ENCODE measurements at places on chromosomes 6 and 20. TPM values are rescaled to one million over a fixed set of nuclear protein-coding genes. Genes with fewer than 3 reads are reported as not detected.

DNA sequence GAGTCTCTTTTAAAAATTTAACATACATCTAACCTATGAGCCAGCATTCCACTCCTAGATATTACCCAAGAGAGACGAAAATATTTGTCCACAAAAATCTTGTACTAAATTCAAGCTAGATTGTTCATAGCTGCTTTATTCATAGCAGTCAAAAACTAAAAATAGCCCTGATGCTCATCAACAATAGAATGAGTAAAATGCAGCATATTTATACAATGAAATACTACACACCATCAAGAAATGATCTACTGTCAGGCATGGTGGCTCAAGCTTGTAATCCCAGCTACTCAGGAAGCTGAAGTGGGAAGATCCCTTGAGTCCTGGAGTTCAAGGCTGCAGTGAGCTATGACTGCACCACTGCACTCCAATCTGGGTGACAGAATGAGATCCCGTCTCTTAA, 22.0 kb upstream of the SRC start:
- no peak overlapping the region for H3K27ac ChIP-seq
- H3K4me3 ChIP-seq, result no peak overlapping the region
- H3K4me1 ChIP-seq, result no peaks in the 10 kb centered on the region
- no peaks in the 10 kb centered on the region for H3K36me3 ChIP-seq
- no peaks in the 10 kb centered on the region for H3K27me3 ChIP-seq

DNA sequence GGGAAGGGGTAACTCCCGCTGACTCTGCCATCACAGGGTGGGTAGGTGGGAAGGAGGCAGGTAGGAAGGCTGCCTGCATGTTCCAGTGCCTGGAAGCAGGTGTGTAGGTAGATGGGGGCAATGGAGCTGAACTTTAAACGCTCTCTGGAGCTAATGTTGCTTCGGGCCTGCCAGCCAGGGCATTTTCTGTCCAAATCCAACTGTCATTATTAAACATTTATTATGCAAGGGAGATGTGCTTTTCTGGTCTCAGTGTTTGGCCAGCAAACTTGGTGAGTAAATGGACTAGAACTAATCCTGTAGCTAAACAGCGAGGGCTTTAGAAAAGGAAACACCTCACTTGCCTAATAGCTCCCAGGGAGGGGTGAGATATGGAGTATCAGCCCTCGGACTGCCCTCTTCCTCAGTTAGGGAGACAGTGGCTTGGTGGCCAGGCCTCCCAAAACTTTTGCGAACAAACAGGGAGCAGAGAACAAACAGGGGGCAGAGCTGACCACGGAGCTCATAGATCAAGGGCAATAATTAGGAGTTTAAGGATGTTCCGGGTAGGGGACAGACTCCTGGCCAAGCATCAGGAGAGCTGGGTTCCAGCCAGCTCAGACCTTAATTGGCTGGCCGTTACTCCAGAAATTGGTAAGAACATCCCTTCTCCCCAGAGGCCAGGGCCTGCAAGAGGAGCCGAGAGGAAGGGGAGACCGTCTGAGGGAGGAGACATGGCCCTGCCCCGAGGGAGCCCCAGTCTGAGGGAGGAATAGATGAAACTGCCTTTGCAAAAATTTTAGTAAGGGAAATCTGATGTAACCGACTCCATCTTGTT, 131.1 kb downstream of the VEGFA start:
- no peak for DNase-seq
- no peak overlapping the region for H3K27ac ChIP-seq
- no peaks in the 10 kb centered on the region for H3K27me3 ChIP-seq
- no peaks in the 10 kb centered on the region for H3K4me1 ChIP-seq

DNA sequence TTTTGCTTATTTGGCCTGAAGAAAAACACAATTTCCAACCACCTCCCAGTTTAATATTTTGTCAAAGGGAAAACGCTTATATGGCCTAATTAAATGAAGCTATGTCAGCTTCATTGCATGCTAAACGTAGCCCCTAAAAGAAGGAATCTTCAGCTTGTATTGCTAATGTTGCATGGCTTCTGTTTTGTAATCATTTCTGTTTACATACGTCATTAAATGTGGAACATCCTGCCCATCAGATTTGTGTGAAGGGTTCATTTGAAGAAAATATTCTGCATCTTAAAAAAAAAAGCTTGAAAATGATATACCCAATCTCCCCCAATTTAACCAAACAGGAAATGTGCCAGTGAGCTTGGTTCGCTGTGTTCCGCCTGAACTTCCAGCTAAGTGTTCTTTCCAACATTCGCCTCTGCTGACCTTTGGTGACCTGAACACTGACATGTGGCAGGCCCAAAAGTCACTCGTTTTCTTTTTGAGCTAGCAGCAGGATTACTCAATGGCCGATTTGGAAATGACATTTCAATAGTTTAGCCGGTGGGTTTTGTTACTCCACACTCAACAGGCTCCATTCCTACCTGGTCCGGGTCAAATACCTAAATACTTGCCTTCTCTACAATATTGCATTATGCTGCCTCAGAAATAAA, 12.7 kb upstream of the SIRT5 start:
- DNase-seq, result no peak
- H3K4me1 ChIP-seq, result no peaks in the 10 kb centered on the region
- H3K27ac ChIP-seq, result no peak overlapping the region
- H3K4me3 ChIP-seq, result no peak overlapping the region

DNA sequence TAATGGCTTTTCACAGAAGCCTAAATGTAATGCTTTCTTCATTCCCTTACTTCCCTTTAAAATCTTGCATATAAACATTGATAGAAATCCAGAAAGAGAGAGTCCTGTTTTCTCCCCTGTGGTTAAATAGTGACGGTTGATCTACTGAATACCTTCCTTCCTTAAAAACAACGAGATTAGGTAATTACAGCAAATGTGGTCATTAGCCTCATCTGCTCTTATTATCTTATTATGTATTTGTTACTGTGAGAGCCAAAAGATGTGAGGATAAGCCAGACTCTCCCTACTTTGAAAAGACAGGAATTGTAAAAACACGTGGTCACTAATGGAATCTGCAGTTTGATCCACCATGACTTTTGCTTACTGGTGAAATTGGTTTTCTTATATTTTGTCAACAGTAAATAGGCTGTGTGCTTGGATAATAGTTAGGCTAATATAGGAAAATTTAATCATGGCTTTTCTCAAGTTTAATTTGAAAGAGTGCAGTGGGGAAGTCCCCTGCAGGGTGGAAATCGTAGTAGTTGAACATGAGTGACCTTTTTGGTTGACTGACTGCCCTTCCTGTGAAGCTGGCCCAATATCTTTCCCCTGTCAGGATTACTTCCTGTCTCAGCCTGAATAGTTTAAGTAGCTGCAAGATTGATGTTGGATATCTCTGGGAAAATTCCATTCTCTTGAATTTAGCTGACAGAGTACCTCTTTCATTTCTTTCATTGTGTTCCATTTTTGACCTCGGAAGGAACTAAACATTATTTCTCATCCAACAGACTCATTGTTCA, 62.8 kb downstream of the JARID2 start:
- no peak for DNase-seq
- peaks cover 82% of the 10 kb centered on the region for H3K4me1 ChIP-seq
- H3K27ac ChIP-seq, result no peak overlapping the region
- H3K27me3 ChIP-seq, result no peaks in the 10 kb centered on the region
- H3K36me3 ChIP-seq, result peaks cover 20% of the 10 kb centered on the region

GRCh38 chr6:40755749-40756452, 168.7 kb upstream of the LRFN2 start:
- no peak overlapping the region for H3K27ac ChIP-seq
- H3K27me3 ChIP-seq, result peaks cover 37% of the 10 kb centered on the region
- no peaks in the 10 kb centered on the region for H3K4me1 ChIP-seq
- DNase-seq, result no peak
- no peaks in the 10 kb centered on the region for H3K36me3 ChIP-seq

- peaks cover 84% of the 10 kb centered on the region for H3K4me1 ChIP-seq
- H3K36me3 ChIP-seq, result no peaks in the 10 kb centered on the region
- H3K4me3 ChIP-seq, result peak overlapping the region; percentile 38
- peak overlapping the region; percentile 30 for H3K27ac ChIP-seq
- no peaks in the 10 kb centered on the region for H3K27me3 ChIP-seq
- no peak for DNase-seq
Observed at GRCh38 chr6:107736713-107737396, 87.3 kb downstream of the SCML4 start.

DNA sequence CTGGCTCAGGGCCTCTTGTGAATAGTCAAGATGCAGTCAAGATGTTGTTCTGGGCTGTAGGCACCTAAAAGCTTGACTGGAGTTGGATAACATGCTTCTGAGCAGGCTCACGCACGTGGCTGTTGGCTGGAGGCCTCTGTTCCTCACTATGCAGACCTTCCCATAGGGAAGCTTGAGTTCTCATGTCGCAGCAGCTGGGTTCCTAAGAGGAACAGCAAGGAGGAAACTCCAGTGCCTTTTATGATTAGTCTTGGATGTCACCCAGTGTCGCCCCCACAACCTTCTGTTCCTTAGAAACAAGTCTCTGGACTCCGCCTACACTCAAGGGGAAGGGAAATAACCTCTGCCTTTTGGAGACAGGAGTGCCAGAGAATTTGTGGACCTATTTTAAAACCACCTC, 210.7 kb downstream of the BCAS1 start:
- H3K27ac ChIP-seq, result no peak overlapping the region
- no peaks in the 10 kb centered on the region for H3K36me3 ChIP-seq
- H3K4me1 ChIP-seq, result peaks cover 27% of the 10 kb centered on the region
- DNase-seq, result no peak
- no peak overlapping the region for H3K4me3 ChIP-seq
- no peaks in the 10 kb centered on the region for H3K27me3 ChIP-seq

- no peak overlapping the region for H3K27ac ChIP-seq
- peaks cover 13% of the 10 kb centered on the region for H3K36me3 ChIP-seq
- no peak overlapping the region for H3K4me3 ChIP-seq
Observed at GRCh38 chr6:144377586-144378210, 92.6 kb downstream of the UTRN start.

- peak; percentile 50 for DNase-seq
- peak overlapping the region; percentile 100 for H3K4me3 ChIP-seq
- peaks cover 14% of the 10 kb centered on the region for H3K36me3 ChIP-seq
- H3K4me1 ChIP-seq, result peaks cover 24% of the 10 kb centered on the region
Observed at GRCh38 chr6:26383624-26384417, 913 bp downstream of the BTN2A2 start.

DNA sequence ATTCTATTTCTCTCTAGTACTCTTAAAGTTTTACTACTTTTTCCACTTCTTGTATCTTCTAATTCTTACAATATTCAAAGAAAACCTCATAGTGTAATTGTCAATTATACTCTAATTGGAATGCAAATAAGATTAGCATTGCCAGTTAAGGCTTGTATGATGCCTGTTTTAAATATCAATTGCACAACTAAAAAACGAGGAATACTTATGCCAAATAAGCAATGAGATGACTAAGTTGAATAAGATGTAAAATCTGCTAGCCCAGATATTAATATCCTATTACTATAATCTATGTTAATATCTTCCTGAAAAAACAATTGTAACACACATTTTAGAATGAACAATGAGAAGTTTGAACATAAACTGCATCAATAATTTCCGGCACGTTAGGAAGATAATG, 13.3 kb upstream of the AKAP7 start:
- peaks cover 3% of the 10 kb centered on the region for H3K27me3 ChIP-seq
- H3K4me3 ChIP-seq, result no peak overlapping the region
- no peaks in the 10 kb centered on the region for H3K4me1 ChIP-seq
- no peak for DNase-seq
- H3K27ac ChIP-seq, result no peak overlapping the region

DNA sequence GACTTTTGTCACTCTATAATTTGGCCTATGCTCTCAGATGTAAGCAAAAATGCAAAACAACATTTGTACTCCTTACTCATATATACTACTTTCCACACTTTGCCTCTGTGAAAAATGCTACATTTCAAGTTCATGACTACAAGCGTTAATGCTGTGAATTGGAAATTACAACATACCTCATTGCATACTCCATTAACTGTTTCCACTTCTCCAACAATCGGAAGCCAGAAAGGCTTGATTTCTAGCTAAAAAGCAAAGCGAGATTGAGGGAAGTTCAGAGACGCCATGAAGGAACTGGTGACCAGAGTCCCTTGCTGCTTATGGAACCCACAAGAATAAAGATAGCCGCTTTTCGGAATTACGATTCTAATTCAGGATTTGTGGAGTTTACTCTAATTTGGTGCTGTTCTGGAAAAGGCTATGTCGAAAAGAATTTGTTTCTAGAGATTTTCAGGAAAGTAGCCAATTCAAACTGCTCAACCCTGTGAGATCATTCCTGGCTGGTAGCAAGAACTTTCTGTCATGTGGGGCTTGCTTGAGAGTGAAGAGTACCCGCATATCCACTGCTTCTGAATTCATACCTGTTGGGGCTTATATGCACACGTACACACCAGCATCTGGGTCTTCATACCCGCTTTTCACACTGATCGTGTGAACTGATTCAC, 98.0 kb upstream of the CITED2 start:
- H3K36me3 ChIP-seq, result no peaks in the 10 kb centered on the region
- H3K4me1 ChIP-seq, result peaks cover 9% of the 10 kb centered on the region
- no peak for DNase-seq
- H3K27ac ChIP-seq, result no peak overlapping the region
- H3K27me3 ChIP-seq, result no peaks in the 10 kb centered on the region

- H3K4me3 ChIP-seq, result peak overlapping the region; percentile 50
- peaks cover 28% of the 10 kb centered on the region for H3K27me3 ChIP-seq
- H3K4me1 ChIP-seq, result peaks cover 7% of the 10 kb centered on the region
Observed at GRCh38 chr20:51766994-51767866, 960 bp downstream of the ATP9A start.

DNA sequence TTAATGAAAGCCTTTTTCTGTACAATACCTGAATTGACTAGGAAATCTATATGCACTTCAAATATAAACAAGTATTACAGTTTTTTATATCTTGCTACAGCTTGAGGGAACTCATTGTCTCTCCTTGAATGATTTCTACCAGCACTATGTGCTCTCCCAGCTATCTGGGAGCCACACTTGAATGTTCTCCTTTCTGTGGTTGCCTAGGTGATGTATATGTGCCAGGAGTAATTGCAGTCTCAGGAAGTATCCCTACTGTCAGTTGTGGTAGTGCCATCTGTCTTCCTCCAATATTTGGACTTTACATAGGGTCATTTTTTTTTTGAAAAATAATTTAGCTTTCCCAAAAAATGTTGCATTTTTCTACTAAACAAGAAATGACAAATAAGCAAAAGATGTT, 288.0 kb upstream of the PLCB4 start:
- no peak overlapping the region for H3K27ac ChIP-seq
- H3K36me3 ChIP-seq, result no peaks in the 10 kb centered on the region
- no peaks in the 10 kb centered on the region for H3K27me3 ChIP-seq
- no peak for DNase-seq

DNA sequence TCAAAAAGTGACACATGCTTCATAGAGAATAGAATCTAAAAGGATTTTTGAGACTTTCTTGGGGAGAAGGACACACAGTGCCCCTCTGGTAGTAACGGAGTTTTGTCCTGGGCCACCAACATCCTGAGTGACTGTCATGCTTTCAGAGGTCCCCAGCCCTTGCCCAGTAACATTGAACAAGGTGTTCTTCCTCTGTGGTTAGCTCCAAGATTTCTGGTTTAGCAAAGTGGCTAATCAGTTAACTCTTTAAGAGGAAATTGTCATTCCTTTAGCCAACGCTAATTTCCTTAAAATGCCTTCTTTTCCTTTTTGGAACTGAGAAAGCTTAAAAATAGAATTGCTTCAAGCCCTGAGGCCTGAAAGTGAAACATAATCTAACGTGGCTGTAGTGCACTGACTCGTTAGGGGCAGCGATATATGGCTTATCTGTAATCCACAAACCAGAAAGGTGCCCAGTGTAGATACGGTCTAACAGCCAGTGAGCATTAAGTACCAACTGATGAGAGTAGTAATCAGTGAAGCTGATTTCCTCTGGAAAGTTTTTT, 7.8 kb downstream of the E2F3 start:
- peak overlapping the region; percentile 26 for H3K4me3 ChIP-seq
- H3K36me3 ChIP-seq, result peaks cover 32% of the 10 kb centered on the region
- H3K27me3 ChIP-seq, result no peaks in the 10 kb centered on the region

The SUMO4 gene
- 5.8 TPM for total RNA-seq

The DSN1 gene
- total RNA-seq, result 30.1 TPM

The KLC4 gene
- total RNA-seq, result 11.0 TPM

The ULBP2 gene
- 1.2 TPM for total RNA-seq

The METTL24 gene
- not detected for total RNA-seq

The SYS1 gene
- total RNA-seq, result 24.8 TPM

All from activated CD4-positive, alpha-beta memory T cell treated with anti-CD3 and anti-CD28 coated beads for 36 hours (primary cell).